ENCODE measurements at places on chromosomes 7 and 10. TPM values are rescaled to one million over a fixed set of nuclear protein-coding genes. Genes with fewer than 3 reads are reported as not detected.
A peak's percentile ranks its signal among the peaks of the same experiment; 100 is the strongest.

DNA sequence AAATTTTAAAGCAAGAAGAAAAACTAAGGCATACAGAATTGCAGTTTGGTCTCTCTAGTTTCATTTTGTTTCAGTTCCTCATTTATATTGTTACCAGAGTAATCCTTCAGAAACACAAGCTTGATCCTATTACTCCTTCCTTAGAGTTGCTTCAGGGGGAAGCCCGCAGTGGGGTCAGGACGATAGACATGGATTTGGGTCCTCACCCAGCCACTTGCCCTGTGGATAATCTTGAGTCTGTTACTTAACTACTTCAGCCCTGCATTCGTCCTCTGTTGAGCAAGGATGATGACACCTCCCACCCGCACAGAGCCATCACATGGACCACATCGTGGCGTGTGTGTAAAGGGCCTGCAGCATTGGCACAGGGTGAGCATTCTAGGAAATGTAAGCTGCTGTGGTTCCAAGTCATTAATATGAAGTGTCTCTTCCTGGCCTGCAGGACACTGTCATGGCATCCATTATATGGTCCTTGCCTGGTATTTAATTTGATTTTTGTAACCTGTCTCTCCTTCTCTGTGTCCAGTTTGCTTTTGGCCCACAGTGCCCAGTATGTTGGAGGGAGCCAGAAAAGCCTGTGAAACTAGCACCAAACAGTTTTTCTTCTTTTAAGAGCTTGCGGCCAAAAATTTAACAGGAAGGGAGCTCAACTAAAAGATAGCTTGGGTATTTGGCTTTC is 111.2 kb downstream of the EEPD1 start:
- DNase-seq, result no peak

- DNase-seq, result no peak
Observed at GRCh38 chr10:91700788-91701444, 68.0 kb upstream of the PPP1R3C start.

Gene PON3
- 4.2 TPM for polyA plus RNA-seq

- no peak for DNase-seq
Observed at GRCh38 chr7:151461096-151461941, 21.4 kb upstream of the CRYGN start.

GRCh38 chr7:33986951-33987947 is 81.9 kb downstream of the BMPER start:
- DNase-seq, result peak; percentile 98

DNA sequence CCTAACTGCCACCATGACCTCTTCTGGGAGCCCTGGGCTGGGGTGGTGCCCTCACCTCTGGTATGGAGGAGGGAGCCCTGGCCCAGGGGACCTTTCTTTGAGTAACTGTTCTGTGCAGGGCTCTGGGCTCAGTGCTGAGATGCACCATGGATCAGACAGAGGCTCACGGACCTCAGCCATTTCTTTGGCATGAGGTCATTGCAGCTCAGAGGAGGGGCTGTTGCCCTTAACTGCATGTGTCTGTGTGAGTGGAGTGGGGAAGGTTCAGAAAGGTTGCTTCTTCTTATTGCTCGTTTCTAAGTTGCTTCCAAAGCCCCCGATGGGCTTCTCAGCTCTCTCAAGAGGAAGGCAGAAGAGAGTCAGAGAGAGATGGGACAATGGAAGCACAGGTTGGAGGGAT is 233.9 kb downstream of the RPS24 start:
- DNase-seq, result no peak

DNA sequence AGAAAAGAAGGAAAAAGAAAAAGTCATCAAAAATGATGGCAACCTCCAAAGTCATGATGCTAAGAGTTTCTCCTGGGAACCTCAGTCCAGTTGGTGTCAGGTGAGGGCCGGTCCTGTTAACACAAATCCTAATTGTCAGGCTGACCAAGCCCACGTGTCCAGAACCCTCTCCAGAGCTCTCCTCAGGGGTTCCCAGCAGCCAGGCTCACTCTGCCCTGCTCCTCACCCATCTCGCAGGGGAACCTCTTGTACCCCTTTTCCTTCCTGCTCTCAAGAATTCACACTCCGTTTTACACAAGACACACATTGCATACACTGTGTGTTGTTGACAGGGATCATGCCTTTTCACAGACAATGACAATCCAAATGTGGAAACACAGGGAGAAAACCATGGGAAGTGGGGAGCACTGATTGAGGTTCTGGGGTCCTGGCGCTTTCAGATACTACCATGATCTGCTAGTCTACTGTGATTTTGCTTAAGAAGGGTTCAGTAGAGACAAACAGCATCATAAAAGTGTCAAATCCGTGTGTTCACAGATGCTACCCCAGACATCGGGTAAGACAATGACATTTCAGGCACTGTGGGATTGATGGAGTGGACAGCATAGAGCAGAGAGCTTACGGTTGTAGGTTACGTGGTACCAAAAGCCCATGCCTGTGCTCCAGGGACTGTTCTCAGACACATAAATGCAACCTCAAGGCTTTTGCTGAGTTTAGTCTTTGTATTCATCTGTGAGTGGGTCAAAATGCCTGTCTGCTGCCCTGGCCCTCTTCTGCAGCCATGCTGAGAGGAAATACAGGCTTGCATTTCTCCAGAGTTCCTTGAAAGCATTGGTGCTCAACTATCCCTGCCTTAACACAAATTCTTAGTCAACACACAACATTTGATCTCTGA is 16.0 kb downstream of the IL2RA start:
- DNase-seq, result no peak

Gene TMEM236
- polyA plus RNA-seq, result 0.63 TPM

Gene KCND2
- 0.81 TPM for polyA plus RNA-seq

DNA sequence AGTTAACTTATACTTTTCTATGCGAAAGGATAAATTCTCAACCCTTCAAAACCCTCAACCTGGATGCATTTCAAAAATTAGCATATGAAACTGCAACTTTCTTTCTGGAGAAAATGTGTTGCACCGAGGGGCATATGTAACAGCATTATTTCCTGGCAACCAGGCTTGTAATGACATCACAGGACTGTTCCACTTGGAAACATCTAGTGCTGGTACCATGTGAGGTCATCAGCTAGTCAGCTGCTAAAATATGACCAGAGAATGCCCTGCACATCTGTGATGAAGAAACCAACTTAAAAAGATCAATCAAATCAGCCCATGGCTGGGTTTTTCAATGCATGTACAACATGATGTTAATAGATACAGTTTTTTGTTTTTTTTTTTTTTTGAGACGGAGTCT is 40.0 kb downstream of the FGFR2 start:
- DNase-seq, result no peak

DNA sequence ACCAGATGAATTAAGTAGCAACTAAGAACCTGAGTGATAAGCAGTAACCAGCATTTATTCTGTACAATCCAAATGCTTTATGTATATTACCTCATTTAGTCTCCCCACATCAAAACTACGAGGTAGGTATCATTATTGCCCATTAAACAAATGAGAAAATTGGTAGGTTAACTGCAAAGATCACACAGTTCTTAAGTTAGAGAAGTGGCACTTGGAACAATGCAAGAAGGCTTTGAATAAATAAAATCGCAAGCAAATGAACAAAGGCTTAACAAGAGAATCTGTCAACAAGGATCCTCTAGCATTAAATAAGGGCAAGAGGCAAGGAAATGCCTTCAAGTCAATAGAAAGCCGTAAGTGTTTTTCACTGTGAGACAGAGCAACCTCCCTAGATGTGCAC is 70.2 kb downstream of the USP6NL start:
- DNase-seq, result no peak

DNA sequence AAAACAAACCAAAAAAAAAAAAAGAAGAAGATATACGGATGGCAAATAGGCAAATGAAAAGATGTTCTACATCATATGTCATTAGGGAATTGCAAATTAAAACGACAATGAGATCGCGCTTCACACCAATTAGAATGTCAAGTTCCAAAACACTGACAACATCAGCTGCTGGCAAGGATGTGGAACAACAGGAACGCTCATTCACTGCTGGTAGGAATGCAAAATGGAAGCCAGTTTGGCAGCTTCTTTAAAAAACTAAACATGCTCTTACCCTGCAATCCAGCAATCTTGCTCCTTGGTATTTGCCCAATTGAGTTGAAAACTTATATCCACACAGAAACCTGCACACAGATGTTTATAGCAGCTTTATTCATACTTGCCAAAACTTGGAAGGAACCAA is 34.8 kb downstream of the CALML5 start:
- DNase-seq, result no peak

Gene PEX1
- polyA plus RNA-seq, result 18.0 TPM

Gene ARMC3
- not detected for polyA plus RNA-seq

Gene CRHR2
- polyA plus RNA-seq, result 2.3 TPM

- DNase-seq, result no peak
Observed at GRCh38 chr10:46523962-46524471, 32.4 kb downstream of the GPRIN2 start.
